ENCODE measurements at places on chromosomes 4 and X.

GRCh38 chr4:72568959-72569718 lies at the start of gene ADAMTS3:
Gene ADAMTS3, minus strand, starts transcription at chr4:72569221. Its CDS starts 459 bp downstream, at chr4:72568762.
- DNase-seq = no peak

DNA sequence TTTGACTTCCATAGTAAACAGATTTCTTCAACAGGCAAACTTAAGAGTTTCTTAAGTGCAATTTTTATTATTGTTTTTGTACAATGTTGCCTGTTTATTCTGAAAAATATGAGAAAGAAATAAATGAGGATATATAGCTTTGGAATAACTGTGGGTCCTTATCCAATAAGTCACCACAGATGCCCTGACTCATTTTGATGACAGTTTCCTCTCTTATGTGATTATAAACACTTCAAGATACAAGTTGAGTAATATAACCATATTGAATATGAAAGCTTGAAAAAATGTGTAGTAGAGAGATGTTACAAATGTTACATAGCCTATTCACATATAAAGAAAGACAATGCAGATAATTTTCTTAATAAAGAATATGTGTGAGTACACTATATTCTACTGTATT lies 931.6 kb downstream of the RAPGEF2 start:
- DNase-seq = no peak

GRCh38 chr4:94642561-94642866 lies 115.2 kb upstream of the BMPR1B start:
- DNase-seq = no peak

- peak; percentile 46 for DNase-seq
These were observed at the start of gene PRRG1 for GRCh38 chrX:37349221-37350033. Gene PRRG1, plus strand, starts transcription at chrX:37349364. Its CDS starts 56,886 bp downstream, at chrX:37406250.

DNA sequence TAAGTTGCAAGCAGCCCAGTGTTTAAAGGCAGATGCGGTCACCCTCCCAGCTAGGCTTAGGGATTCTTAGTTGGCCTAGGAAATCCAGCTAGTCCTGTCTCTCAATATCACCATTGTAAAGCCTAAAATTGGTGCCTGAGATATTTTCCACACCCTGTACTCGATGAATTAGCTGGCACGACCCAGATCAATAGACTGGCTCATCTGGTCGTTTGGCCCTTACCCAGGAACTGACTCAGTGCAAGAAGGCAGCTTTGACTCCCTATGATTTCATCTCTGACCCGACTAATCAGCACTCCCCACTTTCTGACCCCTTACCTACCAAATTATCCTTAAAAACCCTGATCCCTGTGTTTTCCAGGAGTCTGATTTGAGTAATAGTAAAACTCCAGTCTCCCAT lies 384.9 kb upstream of the SLC7A11 start:
- DNase-seq = no peak

DNA sequence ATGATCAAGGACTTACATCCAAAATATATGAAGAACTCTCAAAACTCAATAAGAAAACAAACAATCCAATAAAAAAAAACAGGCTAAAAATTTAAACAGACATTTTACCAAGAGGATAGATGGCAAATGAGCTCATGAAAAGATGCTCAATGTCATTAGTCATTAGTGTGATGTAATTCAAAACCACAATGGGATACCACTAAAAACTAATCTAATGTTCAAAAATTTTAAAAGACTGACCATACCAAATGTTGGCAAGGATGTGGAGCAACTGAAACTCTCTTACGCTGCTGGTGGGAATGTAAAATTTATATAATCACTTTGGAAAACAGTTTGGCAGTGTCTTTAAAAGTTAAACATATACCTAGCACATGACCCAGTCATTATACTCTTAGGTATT lies 43.7 kb downstream of the RPS6KA6 start:
- DNase-seq = no peak

DNA sequence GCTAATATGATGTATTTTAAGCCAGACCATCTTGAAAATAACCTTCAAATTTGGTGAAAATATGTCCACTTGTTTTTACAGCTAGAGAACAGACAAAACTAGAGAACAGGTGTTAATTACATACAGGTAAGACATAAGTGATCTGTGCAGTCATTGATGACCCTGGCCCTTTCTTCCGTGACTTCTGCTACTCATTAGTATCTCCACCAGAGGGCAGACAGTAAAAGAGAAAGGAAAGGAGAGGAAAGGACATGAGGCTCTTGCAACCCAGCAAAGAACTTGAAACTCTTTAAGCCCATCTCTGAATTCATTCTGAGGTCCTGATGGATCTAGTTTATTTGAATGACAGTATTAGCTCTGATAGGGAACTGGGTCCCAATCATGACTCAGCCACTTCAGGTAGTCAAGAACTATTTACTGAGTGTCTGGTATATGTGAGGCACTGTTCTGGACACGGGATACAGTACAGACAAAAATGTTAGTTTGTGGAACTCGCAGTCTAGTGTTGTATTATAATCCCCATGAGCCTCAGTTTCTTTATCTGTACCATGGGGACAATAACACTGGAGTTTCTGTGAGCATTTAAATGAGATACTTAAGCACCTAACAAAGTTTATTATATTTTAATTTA lies 121.0 kb upstream of the TEX13D start:
- no peak for DNase-seq

- DNase-seq = no peak
These were observed 116.6 kb downstream of the TMEM164 start for GRCh38 chrX:110119480-110119879.

All from smooth muscle cell of the brain vasculature (primary cell).